ENCODE measurements at places on chromosomes 7 and 10. TPM values are rescaled to one million over a fixed set of nuclear protein-coding genes. Genes with fewer than 3 reads are reported as not detected.
A peak's percentile ranks its signal among the peaks of the same experiment; 100 is the strongest.

- no peak for DNase-seq
Measured at GRCh38 chr10:30494558-30494957, 60.6 kb downstream of the MAP3K8 start.

Gene OR13A1
- 1.2 TPM for total RNA-seq

Gene HYAL4
- total RNA-seq: not detected

- DNase-seq: no peak
Measured at GRCh38 chr7:97006055-97006815, 882 bp downstream of the DLX6 start.

- no peak for DNase-seq
Measured at GRCh38 chr10:35377050-35377728, 40.9 kb downstream of the CCNY start.

- DNase-seq: no peak
Measured at GRCh38 chr10:13450069-13450468, 78.7 kb downstream of the BEND7 start.

DNA sequence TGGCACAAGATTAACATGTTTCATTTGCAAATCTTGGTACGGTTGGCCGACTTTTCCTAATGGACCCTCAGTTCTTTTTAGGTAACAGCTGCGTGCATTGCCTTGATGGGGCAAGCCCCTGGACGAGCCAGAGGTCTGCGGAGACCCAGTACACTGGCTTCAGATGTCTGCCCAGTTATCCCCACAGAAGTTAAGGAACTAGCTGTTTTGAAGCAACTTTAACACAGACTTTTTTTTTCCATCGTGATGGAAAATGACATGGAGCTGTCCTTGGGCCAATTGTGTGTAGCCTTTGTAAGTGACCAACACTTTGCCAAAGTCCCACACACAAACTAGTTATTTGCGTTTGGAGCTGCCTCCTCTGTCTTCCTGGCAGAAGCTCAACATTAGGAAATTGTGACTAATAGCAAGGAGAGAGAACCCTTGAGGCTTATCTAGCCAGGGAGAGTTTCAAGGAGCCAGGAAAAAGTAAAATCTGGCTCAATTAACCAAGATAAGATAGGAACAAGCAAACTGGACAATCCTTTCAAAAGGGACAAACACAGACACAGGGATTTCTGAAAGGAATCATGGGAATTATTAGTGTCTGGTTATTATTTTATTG, 99.6 kb upstream of the BMPER start:
- peak; percentile 36 for DNase-seq

DNA sequence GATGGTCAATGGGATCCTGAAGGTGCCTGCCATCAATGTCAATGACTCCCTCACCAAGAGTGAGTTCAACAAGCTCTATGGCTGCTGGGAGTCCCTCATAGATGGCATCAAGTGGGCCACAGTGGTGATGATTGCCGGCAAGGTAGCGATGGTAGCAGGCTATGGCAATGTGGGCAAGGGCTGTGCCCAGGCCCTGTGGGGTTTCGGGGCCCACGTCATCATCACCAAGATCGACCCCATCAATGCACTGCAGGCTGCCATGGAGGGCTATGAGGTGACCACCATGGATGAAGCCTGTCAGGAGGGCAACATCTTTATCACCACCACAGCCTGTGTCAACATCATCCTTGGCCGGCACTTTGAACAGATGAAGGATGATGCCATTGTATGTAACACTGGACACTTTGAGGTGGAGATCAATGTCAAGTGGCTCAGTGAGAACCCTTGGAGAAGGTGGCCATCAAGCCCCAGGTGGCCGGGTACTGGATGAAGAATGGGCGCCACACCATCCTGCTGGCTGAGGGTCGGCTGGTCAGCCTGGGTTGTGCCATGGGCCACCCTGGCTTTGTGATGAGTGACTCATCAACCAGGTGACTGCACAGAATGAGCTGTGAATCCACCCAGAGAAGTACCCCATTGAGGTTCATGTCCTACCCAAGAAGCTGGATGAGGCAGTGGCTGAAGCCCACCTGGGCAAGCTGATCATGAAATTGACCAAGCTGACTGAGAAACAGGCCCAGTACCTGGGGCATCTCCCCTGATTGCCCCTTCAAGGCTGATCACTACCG, 63.0 kb upstream of the ANTXRL start:
- no peak for DNase-seq

- peak; percentile 83 for DNase-seq
Measured at GRCh38 chr10:62046522-62047227, 145.2 kb downstream of the ARID5B start.

GRCh38 chr10:43118631-43119415, 19.4 kb upstream of the CSGALNACT2 start:
- DNase-seq: no peak

- DNase-seq: no peak
Measured at GRCh38 chr10:129090618-129091366, 376.2 kb upstream of the MGMT start.

DNA sequence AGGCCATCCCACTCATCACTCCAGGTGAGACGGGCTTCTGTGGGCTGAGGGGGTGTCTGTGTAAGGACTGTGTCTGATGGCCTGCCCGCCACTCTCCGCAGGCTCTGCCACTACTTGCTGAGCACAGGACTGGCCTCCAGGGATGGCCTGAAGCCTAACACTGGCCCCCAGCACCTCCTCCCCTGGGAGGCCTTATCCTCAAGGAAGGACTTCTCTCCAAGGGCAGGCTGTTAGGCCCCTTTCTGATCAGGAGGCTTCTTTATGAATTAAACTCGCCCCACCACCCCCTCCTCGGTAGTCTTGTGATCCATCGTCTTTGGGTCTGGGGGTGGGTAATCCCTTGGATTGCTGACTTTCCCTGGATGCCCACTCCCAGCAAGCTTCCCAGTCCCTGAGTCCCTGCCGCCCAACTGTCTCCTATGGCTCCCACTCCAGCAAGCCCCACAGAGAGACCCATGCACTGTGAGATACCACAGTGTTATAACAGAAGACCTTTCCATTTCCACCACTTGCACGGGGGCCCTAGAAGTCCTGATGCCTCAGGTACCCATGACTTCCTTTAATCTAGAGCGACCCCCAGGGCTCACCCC, 4.7 kb downstream of the FXYD4 start:
- no peak for DNase-seq
